ENCODE measurements at places on chromosomes 2 and 18.

- no peak for DNase-seq
Observed at GRCh38 chr2:181319286-181319685, 137.9 kb upstream of the ITGA4 start.

DNA sequence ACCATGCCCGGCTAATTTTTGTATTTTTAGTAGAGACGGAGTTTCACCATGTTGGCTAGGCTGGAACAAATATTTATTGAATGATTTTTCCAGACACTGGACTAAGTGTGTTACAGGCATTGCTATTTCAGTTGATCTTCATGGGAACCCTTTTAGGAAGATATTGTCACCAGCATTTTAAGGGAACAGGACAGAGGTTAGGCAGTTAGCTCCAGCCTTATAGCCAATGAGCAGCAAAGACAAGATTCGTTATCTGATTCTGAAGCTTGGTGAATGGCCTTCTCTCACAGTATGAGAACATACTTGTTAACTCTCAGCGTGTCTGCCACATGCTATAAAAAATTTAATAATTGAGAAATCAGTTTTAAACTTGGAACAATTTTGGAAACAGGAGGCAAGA lies 73.4 kb downstream of the SOCS6 start:
- no peak for DNase-seq

- DNase-seq, result no peak
Observed at GRCh38 chr2:86186431-86186830, 8.8 kb downstream of the IMMT start.

DNA sequence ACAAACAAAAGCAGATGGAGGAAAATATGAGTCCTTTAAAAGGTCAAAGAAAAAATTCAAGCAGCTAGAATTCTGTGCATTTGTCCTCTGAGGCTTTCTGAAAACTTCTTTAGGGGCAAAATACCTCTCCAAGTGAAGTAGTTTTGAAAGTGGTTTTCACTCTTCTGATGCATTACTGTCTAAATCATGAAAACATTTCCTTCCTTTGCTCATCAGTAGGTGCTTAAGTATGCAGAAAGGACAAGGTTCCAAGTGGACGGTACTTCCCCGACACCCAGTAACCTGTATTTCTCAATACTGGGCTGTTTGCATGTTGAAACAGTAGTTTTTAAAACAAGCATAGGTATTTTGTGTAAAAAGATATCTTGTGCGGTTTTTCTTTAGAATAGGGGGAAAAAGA lies 189.1 kb upstream of the ERBB4 start:
- no peak for DNase-seq

DNA sequence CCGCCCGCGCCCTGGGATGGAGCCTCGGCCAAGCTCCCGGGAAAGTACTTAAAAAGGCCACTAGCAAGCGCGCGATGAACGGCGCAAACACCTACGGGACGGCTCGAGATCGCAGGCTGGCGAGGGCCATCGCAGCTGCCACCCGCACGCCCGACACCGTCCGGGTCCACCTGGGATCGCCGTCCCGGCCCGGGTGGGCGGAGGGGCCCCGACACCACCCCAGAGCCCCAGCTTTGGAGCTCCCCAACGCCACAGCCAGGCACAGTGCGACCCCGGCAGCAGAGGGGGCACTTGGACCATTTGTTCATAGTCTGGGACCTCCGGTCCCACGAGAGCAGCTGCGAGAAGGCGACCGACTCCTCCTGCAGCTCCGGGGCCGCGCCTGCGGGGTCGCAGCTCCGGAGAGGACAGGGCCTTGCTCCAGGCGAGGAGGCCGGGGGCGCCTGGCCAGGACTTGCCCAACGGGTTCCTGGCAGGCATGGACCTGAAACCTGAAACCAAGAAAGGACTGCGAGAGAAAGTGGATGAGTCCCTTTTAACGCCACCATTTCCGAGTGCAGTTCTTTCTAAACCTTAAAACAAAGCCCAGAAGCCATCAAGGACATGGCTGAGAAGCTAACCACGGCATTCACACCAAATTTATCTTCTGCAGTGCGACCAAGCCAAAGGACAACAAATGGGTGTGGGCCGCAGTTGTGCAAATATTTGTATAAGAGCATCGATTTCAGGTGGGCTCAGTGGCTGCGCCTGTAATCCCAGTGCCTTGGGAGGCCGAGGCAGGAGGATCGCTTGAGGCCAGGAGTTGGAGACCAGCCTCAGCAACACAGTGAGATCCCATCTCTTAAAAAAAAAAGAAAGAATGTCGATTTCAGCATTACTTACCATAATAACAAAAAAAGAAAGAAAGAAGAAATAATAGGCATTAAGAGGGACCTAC lies 54.0 kb upstream of the IMP4 start:
- no peak for DNase-seq

GRCh38 chr2:222532315-222532714 lies 108.0 kb downstream of the SGPP2 start:
- no peak for DNase-seq

DNA sequence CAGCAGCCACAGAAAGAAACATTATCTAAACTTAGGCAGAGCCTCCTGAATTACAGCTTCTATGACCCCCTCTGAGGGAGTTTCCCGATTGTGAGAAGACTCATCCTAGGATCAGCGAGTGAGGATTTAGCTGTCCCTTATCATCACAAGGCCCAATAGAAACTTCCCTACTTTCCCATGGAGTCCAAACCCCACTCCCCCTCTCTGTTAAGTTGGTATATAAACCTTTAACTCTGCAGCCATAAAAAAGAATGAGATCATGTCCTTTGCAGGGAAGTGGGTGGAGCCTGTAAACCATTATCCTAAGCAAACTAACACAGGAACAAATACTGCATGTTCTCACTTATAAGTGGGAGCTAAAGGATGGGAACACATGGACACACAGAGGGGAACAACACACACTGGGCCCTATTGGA lies 78.8 kb downstream of the MYL12B start:
- peak; percentile 50 for DNase-seq

- no peak for DNase-seq
Observed at GRCh38 chr18:10059610-10060468, 146.0 kb downstream of the VAPA start.

DNA sequence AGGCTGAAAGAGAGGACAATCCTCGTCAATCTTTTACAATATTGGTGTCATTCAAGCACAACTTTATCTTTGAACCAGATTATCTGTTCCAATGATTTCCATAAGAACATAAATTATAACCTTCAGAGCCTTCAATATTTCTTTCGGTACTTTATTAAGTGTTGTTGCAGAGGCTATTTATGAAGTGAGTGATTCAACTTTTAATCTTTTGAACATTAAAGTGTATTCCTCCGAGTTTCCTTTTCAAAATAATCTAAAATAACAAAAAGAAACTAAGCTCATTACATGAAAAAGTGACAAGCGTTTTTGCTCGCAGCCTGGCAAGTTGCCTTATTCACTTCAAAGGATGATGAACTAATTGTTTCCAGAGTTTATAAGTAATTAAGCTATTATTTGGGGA lies 149.0 kb downstream of the MEIS1 start:
- DNase-seq, result no peak

DNA sequence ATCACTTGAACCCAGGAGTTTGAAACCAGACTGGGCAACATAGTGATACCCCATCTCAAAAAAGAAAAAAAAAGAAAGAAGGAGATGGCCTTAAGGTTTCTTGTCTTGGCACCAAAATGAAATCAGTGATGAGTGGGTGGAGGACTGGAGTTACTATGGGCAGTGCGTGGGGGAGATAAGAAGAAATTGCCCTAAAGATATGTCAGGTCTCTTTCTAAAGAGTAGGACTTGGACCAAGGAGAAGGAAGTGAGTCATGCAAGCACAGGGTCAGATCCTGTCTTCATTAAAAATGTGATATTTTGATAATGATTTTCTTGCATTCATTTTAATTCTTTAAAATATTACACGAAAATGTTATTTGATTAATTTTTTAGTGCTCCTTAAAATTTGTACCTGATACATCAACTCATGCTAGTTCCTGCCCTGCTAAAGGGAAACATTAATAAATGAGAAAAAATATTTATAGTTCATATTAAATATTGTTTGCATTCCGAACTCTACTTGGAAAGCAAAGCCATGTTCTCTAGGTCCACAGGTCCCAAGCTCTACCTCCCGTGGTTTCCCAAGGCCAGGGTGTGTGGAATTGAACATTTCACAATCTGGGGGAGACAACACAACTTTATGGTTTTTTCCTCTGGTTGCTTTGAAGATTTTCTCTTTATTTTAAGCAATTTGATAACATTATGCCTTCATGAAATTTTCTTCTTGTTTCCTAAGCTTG lies 62.6 kb upstream of the CTLA4 start:
- peak; percentile 52 for DNase-seq

GRCh38 chr2:159265171-159265576 lies 21.3 kb downstream of the WDSUB1 start:
- DNase-seq, result no peak

DNA sequence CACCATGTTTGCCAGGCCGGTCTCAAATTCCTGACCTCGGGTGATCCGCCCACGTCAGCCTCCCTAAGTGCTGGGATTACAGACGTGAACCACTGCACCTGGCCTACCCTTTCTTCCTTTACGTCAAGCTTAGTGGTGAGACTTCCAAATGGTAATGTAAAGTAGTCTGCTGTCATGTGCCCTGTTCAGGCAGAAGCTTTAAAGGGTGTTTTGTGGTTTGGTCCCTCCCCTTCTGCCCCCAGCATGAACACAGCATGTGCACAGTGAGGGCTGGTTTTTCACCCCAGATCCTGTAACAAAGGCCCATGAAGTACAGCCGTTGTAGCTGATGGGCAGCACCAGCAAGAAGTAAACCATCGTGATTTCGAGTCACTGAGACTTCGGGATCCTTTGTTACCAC lies 2.7 kb upstream of the DTYMK start:
- no peak for DNase-seq

GRCh38 chr2:223019390-223019930 lies 32.5 kb upstream of the KCNE4 start:
- DNase-seq, result peak; percentile 15

DNA sequence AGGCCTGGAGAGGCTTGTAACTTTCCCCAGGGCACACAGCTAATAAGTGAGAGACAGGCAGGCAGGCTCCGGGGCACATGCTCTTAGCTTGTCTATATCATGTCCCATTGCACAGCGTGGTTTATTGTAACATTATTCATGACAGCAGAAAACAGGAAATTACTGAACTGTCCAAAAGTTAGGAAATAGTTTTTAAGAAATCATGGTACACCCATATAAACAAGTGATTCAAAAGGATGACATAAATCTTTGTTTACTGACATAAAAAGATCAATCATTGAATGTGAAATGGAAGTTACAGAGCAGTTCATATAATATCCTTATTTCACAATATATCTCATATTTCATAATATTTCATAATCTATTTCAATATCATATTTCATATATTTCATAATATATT lies 34.3 kb upstream of the TXNDC2 start:
- DNase-seq, result no peak

DNA sequence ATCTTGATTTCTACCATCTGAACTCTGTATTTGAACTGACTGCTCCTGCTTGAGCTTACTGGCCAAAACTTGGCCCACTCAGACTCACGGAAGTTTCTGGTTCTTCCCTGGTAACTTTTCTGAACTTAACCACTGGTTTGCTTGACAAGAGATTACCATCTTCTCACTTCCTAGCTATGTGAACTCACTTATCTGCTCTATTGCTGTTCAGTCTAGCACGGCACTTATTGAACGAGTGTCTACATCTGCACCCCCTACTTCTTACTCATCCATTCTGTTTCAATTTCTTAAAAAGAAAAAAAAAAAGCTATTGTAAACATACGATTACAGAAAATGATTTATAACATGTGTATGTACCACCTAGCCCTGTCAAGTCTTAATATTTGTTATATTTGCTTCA lies 9.0 kb downstream of the CKAP2L start:
- no peak for DNase-seq

DNA sequence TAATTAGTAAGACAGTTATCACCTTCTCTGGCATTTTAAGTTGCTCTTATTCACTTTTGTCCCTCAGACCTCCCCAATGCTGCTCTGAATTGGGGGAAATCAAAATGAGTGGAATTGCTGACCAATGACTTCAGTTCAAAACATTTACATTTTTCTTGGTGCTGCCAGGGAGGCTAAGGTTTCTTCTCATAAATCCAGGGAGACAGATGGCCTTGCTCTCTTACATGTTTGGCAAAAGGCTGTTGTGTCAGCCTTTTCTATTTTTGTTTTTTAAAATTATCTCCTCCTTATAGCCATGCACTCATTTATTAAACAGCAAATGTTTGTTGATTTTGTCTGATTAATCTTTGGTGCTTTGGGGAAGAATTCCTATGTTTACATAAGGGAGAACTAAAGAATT lies 82.0 kb downstream of the GALNT13 start:
- DNase-seq, result no peak

- peak; percentile 77 for DNase-seq
Observed at GRCh38 chr2:69933839-69934613, 19.1 kb downstream of the MXD1 start.

GRCh38 chr2:89841476-89841840 lies 1150.0 kb downstream of the RPIA start:
- DNase-seq, result no peak

- DNase-seq, result no peak
Observed at GRCh38 chr2:26666671-26667070, 25.5 kb upstream of the CIB4 start.

GRCh38 chr18:64886995-64887394 lies 738.1 kb upstream of the LINC00305 start:
- no peak for DNase-seq

DNA sequence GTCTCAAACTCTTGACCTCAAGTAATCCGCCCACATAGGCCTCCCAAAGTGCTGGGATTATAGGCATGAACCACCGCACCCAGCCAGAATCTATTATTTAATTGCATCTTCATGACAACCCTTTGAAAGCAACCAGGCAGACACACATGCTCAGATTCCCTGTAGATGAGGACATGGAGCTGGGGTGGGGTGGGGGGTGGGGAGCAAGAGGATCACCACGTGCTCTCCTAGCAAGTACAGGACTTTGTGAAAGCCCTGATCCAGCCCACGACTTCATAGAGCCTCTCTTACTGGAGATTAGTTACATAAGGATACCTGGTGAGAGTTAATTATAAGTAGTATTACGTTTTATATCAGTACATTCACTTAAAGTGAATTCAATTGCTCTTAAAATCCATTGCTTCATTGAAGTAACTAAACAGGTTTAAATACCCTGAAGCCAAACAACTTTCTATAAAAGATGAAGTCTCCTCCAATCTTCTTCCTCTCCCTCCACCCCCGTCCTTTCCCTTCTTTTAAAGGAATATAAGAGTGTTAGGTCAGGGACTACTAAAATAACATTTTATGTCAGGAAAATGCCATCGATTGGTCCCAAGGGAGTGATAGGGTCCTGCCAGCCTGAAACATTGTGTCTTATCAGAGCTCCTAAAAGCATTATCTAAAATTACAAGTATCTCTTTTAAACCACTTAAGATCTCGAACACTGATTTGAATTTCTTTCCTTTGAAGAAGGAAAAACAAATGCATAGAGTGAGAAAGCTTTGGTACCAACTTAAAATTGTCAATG lies 123.9 kb downstream of the EPHA4 start:
- no peak for DNase-seq

DNA sequence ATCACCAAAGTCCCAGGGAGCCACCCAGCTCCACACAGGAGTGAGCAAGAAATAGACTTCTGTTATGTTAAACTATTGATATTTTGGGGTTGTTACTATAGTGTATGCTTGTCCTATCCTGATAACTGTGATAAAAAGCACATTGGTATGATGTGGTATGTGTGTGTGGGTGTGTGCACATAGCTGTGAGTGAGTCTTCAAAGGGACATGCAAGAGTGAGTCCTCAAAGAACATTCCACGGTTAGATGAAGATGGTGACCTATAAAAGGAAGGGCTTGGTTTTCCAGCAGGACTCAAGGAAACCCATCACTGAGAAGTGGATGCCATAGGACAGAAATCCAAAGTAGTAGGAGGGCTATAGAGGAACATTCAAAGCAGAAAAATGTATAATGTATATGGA lies 342.9 kb downstream of the TSN start:
- no peak for DNase-seq

- no peak for DNase-seq
Observed at GRCh38 chr2:149027590-149028250, 10.8 kb upstream of the LYPD6B start.
